ENCODE measurements at places on chromosomes 7 and 10. TPM values are rescaled to one million over a fixed set of nuclear protein-coding genes. Genes with fewer than 3 reads are reported as not detected.

The MYL10 gene
- not detected for total RNA-seq

The GRK5 gene
- 33.9 TPM for total RNA-seq

The SSC4D gene
- total RNA-seq, result 0.66 TPM

The PYROXD2 gene
- 16.4 TPM for total RNA-seq

The ADCK2 gene
- 21.0 TPM for total RNA-seq

The NFE2L3 gene
- total RNA-seq, result 31.6 TPM

The BICC1 gene
- 29.8 TPM for total RNA-seq

The INSYN2A gene
- under 0.01 TPM for total RNA-seq

The CPA4 gene
- 9.4 TPM for total RNA-seq

The UNCX gene
- total RNA-seq, result not detected

The KCNMA1 gene
- total RNA-seq, result 54.7 TPM

The RBP4 gene
- not detected for total RNA-seq

The GRID1 gene
- 0.29 TPM for total RNA-seq

The GIMAP4 gene
- total RNA-seq, result 0.14 TPM

The NEUROD6 gene
- not detected for total RNA-seq

The RET gene
- total RNA-seq, result 0.22 TPM

The PDE6C gene
- not detected for total RNA-seq

The ABCB1 gene
- 2.4 TPM for total RNA-seq

The EGR2 gene
- total RNA-seq, result 14.6 TPM

The PDLIM1 gene
- total RNA-seq, result 37.9 TPM

The TTYH3 gene
- total RNA-seq, result 51.4 TPM

The SH2D4B gene
- total RNA-seq, result 0.29 TPM

The CNNM1 gene
- 1.6 TPM for total RNA-seq

The FAM131B gene
- 1.1 TPM for total RNA-seq

The PLPP4 gene
- 5.5 TPM for total RNA-seq

All from placental pericyte (primary cell).